ENCODE measurements at places on chromosomes 1 and 21. TPM values are rescaled to one million over a fixed set of nuclear protein-coding genes. Genes with fewer than 3 reads are reported as not detected.

Gene DIO1
- not detected for total RNA-seq

Gene IKBKE
- 5.0 TPM for total RNA-seq

Gene MIB2
- 77.4 TPM for total RNA-seq

- no peaks in the 10 kb centered on the region for H3K4me1 ChIP-seq
- H3K27ac ChIP-seq: no peak overlapping the region
- no peaks in the 10 kb centered on the region for H3K27me3 ChIP-seq
- H3K4me3 ChIP-seq: no peak overlapping the region
- no peaks in the 10 kb centered on the region for H3K36me3 ChIP-seq
Measured at GRCh38 chr21:27722095-27722494, 755.2 kb upstream of the ADAMTS5 start.

GRCh38 chr1:76921590-76921989, 54.3 kb downstream of the ST6GALNAC5 start:
- H3K27ac ChIP-seq: no peak overlapping the region
- peaks cover 5% of the 10 kb centered on the region for H3K4me1 ChIP-seq
- DNase-seq: no peak
- no peak overlapping the region for H3K4me3 ChIP-seq
- H3K36me3 ChIP-seq: no peaks in the 10 kb centered on the region

All from endodermal cell (in vitro differentiated cells).